Amygdala (tissue), 56 donors: ENCODE measurements at places on chromosomes 1 and 21.

- DNase-seq: no peak
Measured at GRCh38 chr1:23393706-23394105, 24.1 kb upstream of the ZNF436 start.

GRCh38 chr1:184569106-184569505 lies 182.3 kb downstream of the C1orf21 start:
- no peak for DNase-seq

- DNase-seq: no peak
Measured at GRCh38 chr1:26317146-26317545, 612 bp upstream of the CD52 start.

- DNase-seq: no peak
Measured at GRCh38 chr1:78664763-78665162, 15.1 kb downstream of the IFI44 start.

GRCh38 chr1:189311915-189312314 lies 1165.7 kb downstream of the BRINP3 start:
- DNase-seq: no peak
